Caki2 (cell line): ENCODE measurements at places on chromosomes 5 and 9.

- no peak for DNase-seq
Observed at GRCh38 chr9:20698782-20699181, 14.7 kb downstream of the FOCAD start.

DNA sequence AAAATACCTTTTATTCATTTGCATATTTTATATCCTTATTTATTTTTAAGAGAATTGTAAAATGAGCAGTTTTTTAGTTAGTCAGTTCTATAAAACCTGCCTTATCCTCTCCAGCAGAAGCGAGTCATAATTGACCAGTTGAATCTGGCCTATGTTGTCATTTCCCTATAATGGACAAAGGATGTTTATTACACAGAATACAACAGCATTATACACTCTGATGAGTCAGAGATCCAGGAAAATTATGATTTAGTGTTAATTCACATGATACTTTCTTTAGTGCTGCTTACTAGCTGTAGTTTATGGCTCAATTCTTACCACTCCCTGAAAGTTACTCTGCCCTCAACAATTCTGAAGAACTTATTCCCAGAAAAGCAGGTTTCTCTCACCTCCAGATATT is 26.8 kb upstream of the LURAP1L start:
- no peak for DNase-seq

- no peak for DNase-seq
Observed at GRCh38 chr5:9380109-9380508, 165.8 kb downstream of the SEMA5A start.

DNA sequence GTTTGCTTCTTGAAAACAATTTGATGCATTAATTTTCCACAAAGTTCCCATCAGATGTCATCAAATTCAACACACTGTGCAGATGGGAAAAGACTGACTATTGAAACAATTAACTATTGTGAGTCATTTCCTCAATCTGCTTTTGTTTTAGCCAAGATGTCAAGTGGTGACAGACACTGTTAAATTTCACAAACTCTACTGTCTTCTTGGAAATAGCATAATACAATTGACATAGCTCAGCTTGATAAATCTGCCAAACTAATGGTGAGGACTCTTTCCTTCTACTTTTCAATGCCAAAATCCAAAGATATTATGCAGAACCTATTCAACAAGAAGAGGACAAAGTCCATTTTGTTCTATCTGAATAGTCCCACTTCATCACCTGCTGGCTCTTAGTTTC is 242.3 kb downstream of the CAAP1 start:
- DNase-seq = no peak

DNA sequence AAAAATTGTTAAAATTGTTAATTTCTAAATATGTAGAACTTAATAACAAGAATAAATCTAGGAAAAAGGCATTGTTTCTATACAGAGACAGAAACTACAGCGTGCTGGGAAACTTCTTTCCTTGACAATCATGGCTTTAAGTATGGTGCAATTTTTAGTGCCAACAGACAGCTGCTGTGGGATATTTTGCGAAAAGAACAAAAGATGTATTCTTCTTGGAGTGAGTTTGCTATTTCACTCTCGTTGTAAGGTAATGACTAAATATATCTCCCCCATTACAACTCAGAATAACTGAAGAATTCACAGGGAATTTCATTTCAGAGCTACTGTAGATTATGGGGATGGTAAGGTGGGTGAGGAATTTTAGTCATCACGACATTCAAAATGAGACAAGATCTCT is 2055.0 kb upstream of the ACO1 start:
- DNase-seq = no peak

DNA sequence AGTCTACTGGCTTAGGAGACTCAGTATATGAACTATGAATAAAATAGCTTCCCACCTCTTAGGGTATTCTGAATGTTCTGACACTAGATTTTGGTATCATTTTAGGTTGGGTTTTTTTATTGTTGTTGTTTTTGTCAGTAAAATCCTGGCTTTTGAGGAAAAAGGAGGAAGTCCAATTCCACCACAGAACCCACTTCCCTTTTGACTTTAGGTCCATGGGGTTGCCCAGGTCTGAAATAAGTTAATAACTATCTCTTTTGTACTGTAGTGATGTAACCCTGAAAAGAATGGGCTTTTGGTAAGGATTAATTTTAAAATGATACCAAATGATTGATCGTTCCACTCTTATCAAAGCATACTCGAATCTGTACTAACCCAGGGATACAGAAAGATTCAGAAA is 29.1 kb upstream of the IL12B start:
- no peak for DNase-seq

DNA sequence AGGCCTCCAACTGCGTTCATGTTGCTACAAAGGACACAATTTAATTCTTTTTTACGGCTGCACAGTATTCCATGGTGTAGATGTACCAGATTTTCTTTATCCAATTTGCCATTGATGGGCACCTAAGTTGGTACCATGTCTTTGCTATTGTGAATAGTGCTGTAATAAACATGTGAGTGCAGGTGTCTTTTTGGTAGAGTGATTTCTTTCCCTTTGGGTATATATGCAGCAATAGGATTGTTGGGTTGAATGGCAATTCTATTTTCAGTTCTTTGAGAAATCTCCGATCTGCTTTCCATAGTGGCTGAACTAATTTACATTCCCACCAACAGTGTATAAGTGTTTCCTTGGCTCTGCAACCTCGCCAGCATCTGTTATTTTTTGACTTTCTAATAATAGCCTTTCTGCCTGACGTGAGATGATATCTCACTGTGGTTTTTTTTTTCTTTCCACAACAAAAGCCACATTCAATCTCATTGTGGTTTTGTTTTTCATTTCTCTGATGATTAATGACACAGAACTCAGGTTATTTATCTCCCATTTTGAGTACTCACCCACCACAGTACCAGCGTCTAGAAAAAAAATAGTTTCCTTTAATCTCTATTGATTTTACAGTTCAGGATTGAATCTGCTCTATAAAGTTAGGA is 21.9 kb downstream of the ARRDC3 start:
- no peak for DNase-seq

- DNase-seq = no peak
Observed at GRCh38 chr9:18601956-18602355, 128.0 kb downstream of the ADAMTSL1 start.

DNA sequence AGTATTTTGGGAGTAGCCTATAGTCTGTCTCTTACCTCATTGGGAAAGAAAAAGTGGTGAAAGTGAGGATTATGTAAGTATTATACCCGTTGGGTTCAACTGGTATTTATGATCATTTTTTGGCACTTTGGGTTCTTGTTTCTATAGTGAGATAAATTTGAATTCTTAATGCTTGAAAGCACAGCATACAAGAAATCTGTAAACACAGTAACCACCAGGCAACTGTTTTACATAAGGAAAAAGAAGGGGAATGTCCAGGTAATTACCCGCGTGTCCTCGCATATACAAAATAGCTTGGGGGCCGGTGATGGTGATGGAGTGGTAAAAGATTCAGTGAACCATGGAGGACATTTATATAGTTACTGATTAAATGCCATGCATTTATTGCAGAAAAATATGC is 60.5 kb downstream of the BASP1 start:
- no peak for DNase-seq

DNA sequence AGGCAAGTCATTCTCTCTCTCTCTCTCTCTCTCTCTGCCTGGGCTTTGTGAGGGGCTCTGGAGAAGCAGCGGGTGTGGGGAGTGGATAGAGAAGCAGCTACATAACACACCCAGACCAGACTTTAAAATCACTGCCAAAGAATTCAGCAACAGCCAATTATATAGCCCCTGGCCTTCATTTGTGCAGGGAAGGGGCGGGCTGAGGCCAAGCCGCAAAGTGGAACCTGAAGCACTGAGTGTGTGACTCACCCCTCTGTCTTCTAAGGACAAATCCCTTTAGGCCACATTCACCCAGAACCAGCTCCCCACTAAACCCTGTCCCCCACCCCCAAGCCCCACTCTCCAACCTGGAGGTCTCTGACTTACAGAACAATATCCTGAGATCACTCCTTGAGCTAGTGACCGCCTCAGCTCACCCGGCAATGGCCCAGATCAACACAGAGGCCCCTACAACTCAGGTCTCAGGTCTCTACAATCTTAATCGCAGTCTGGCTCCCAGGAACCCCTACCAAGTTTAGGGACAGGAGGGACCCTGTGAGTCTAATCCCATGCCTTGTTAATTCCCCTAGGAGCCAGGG is 6.0 kb downstream of the B4GALT1 start:
- peak; percentile 86 for DNase-seq

GRCh38 chr9:28801144-28801799 is 1228.0 kb upstream of the C9orf72 start:
- DNase-seq = peak; percentile 10
